ENCODE measurements at places on chromosomes 2 and 18. TPM values are rescaled to one million over a fixed set of nuclear protein-coding genes. Genes with fewer than 3 reads are reported as not detected.

DNA sequence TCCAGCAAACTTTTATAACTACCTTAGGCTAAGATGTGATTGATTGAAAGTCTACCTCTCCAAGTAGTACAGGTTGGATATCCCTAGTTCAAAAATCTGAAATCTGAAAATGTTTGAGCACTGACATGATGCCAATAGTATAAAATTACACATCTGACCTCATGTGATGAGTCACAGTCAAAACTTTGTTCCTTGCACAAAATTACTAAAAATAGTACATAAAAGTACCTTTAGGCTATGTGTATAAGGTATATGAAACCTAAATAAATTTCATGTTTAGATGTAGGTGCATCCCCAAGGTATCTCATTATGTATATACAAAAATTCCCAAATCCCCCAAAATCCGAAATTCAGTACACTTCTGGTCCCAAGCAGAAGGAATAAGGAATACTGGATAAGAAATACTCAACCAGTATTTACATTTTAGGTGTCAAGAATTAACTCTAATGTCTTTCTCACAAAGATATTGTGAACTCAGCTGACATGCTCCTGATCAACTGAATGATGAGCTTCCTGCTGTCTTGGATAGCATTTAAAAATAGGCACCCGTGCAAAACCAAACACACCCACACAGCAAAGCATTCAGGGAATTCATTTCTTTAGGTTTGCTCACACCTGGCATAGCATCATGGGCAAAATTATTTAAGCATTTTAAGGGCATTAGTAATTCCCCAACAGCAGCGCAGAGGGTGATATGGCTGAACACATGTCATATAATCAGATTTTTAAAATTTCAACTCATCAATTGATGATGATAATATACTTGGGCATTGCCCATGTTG is 497.4 kb upstream of the MEIS1 start:
- H3K27me3 ChIP-seq: no peaks in the 10 kb centered on the region
- no peaks in the 10 kb centered on the region for H3K36me3 ChIP-seq
- DNase-seq: no peak
- no peak overlapping the region for H3K27ac ChIP-seq

DNA sequence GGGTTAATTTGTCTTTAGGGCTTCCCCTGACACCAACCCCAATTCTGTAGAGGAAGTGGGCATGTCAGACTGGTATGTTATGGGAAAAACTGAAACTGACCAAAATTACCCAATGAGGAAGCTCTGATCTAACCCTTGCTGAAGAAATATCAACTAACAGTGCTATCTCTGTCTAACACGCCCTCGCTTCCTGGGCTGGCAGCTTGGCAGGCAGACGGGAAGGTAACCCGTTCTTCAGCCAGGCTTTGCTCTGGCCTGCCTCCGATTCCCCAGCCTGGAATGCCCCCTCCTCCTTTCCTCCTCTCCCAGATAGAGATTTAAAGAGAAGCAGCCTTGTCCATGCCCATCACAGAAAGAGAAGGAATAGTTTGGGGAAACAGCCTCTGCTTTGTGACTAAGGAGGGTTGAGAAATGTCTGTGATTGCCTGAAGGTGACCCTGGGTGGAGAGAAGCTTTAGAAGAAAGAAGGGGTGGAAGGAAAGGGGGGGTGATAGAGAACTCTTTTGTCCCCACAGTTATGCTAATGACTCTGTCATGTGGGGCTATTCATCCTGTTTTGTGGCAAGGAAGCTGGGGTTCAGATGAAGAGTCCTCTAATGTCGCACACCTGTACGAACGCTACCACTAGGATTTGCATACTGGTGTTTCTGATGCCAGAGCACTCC is 15.4 kb downstream of the HK2 start:
- peak; percentile 88 for DNase-seq
- H3K4me3 ChIP-seq: peak overlapping the region; percentile 37
- peaks cover 3% of the 10 kb centered on the region for H3K36me3 ChIP-seq
- H3K27me3 ChIP-seq: no peaks in the 10 kb centered on the region

VWC2L gene
- total RNA-seq: not detected

REG3A gene
- not detected for total RNA-seq

Measured in CD4-positive, alpha-beta T cell (primary cell).